ENCODE measurements at places on chromosomes 3 and 15.

GRCh38 chr3:28853830-28854229 lies 427.0 kb upstream of the RBMS3 start:
- peak; percentile 14 for DNase-seq

- DNase-seq = no peak
Measured at GRCh38 chr3:16319307-16319706, 54.3 kb downstream of the OXNAD1 start.

DNA sequence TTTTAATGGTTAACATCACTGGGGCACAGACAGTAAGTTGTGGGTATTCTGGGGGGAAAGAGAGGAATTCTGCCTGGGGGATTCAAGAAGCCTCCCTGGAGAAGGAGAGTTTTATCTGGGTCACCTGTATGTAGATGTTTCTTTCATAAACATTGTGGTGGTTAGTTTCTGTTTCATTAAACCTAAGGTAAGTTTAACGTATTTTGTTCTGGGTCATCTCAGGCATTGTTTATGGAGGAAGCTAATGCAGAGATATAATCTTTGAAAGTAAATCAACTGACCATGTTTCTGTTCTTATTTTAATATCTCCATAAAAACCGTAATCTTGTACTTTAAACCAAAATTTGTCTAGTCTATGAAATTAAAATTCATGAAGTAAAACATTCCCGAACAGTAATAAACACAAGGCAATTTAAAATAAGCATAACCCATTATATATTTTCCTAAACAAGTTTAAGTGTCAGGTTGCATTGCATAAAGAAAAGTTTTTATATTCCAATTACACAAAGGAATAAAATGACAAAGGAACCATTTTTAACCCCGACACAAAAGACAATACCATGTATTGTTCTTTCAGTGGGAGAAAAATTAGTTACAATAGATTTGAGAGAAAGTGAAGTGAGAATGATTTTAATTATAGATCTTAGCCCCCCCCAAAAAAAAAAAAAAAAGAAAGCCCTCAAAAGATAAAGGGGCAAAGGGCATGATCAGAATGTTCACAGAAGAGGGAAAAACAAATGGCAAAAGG lies 274.6 kb upstream of the TBL1XR1 start:
- DNase-seq = no peak

DNA sequence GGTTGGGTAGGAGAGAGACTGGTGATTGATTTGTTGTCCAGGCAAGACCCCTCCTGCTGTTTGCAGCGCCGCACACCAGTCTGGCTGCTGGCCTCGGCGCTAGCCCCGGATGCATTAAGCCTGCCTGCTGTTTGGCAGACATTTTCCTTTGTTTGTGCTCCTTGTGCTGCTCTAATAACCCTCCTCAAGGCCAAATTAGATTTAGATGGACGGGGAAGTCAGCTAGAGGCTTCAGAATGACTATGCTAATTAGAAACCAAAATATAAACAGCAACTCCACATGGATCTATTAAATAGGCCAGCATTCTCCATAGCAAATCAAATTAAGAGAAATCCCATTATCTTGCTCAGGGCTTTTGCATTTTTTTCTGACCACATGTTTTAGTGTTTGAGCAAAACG lies 445.2 kb downstream of the SQOR start:
- peak; percentile 4 for DNase-seq

DNA sequence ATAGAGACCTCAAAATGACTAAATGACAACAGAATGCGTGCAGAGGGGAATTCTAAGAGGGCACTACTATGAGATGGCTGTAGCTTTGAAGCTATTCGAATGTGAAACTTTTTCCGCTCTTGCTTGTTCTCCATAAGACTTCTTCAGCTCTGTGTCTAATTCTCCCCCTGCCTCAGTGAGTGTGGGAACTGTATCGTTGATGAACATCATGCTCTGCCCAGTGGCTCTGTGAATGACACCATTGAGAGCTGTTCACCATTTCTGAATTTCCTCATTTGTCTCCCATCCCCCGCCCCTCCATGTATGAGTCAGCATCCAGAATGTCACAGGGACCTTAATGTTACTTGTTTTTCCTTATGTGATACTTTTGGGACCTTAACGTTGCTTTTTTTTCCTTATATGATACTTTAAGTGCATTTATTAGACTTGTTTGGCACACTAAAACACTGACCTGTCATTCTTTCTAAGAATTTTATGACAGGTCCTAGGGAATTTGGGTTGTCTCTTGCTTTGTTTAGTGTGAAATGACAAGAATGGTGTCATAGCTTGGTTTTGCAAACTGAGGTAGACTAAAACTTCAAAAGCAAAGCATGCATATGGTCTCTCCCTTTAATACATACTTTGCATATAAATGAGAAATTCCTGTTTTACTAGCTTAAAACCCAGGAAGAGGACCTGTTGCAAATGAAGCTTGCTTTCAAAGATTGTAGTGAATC lies 99.6 kb downstream of the FNDC3B start:
- no peak for DNase-seq

DNA sequence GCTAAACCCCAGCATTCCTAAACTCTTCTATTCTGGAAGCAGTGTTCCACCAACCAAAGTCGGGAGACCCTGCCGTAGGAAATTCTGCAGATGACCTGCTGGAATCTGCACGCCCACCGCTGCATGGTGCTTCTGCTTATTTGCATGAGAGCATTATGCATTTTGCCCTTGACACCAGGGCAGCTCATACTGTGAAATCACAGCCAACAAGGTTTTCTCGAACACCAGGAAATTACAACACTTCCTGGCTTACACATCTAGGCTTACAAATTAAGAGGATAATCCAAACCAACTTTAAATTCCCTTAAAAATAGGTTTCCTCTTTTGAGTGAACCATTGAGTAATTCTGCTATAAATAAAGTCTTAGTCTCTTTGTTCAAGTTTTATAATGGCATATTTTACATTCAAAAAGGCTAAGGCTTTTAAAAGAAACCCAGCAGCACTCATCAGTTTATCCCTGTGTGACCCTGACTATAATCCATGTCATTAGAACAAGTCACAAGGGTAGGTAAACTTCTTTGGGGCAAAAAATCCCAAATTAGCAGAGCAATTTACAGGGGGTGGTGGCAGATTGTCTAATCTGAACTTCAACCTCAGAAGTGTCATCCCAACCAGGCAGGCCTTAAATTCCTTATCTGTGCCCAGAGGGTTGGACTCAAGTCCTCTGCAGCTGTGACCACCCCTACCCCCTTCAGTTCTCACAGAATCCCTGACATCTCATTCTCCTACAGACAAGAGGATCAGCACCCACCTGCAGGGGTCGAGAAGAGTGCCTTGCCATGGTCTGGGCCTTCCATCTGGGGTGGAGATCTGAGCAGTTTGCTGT lies 33.5 kb upstream of the RBP1 start:
- DNase-seq = peak; percentile 2

GRCh38 chr15:51342227-51342999 lies 958 bp downstream of the GLDN start:
- no peak for DNase-seq

DNA sequence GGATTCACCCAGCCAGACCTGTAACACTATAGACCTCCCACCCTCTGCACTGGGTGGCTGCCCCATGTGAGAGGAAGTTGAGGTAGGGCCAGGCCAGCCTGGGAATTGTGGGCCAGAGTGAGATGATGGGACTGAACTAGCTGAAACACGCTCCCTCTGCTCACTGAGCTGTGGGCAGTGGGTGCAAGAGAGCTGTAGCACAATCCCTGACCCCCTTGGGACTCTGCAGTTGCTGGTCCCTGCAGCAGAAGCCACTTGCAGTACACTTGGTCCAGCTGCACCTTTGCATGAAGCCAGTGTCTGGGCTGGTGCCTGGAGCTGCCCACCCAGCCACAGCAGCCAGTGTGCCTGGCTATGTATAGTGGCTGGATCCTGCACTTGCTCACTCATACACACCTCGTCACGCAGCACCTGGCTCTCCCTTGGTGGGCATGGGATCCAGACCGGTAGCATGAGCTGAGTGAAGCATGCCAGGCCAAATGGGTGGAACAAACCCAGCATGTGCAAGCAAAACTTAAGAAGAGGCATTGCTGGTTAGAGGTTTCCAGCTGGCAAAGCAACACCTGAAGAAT lies 805.7 kb upstream of the GBE1 start:
- no peak for DNase-seq

GRCh38 chr3:46627078-46627477 lies 14.8 kb downstream of the FAM240A start:
- no peak for DNase-seq

GRCh38 chr3:144229953-144230352 lies 258.3 kb downstream of the DIPK2A start:
- DNase-seq = no peak

- DNase-seq = peak; percentile 65
Measured at GRCh38 chr3:12870942-12871341, 29.6 kb upstream of the RPL32 start.

DNA sequence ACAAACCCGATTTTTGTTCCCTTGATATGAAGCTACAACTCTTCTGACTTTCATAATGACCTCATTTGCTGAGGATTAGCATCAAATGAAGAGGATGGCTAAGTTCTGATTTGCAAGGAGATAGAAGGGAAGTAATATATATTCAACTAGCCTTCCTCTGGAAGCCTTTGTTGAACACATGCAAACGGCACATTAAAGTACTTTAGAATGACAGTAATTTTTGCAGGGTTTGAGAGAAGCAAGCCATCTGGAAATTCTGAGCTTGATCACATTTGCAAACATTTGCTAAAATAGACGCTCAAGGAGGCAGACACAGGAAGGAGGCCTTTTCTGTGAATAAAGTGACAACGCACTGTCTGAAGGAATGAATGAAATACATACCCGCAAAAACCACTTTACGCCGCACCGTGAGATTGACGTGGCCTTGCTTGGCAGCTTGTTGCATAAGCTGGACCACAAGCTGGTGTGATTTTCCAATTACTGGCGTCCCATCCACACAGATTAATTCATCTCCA lies 657.2 kb downstream of the MAGI1 start:
- DNase-seq = no peak

- DNase-seq = no peak
Measured at GRCh38 chr3:160330109-160330508, 68.9 kb downstream of the IFT80 start.

DNA sequence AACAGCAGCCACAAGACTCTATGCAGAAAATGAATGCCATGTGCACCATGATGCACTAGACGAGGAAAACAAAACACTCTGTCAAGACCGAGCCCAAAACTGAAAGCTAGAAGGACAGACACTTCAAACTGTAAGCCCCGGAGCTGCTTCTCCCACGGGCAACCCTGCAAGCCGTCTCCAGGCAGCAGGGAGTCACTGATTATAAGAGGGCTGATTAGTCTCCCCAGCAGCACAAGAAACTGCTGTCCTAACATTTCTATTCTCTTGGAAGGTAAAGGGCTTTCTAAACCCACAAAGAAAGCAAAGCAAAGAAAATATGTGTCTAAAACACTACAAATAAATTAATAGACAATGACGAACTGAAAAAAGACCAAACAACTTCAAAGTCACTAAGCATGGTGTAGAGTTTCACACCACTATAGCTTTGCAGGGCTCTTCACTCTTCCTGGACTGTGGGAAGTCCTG lies 15.5 kb downstream of the TBC1D2B start:
- DNase-seq = peak; percentile 54

DNA sequence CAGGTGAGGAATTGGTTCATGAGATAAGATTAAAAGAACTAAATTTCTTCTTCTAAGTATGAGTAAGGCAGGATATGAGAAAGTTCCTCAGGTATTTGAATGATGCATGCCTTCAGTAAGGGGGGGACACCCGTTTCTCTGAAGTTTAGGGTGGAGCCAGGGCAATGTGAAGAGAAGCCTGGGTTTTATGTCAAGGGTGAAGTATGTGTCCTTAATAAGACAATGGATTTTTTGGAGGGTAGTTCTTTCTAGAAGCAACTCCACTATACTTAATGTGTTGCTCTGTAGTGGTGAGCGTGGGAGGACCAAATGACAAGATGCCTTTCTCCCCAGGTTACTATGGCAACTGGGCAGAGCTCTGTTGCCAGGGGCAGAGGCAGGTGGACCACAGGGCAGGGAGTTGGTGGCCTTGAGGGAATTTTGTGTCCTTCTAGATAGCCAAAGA lies 44.0 kb downstream of the PHLDB2 start:
- peak; percentile 86 for DNase-seq

GRCh38 chr3:150117076-150117475 lies 146.4 kb upstream of the PFN2 start:
- peak; percentile 50 for DNase-seq

GRCh38 chr3:179036626-179037300 lies 34.8 kb downstream of the ZMAT3 start:
- no peak for DNase-seq

GRCh38 chr3:52742418-52743041 lies 28.2 kb downstream of the NEK4 start:
- DNase-seq = peak; percentile 38

DNA sequence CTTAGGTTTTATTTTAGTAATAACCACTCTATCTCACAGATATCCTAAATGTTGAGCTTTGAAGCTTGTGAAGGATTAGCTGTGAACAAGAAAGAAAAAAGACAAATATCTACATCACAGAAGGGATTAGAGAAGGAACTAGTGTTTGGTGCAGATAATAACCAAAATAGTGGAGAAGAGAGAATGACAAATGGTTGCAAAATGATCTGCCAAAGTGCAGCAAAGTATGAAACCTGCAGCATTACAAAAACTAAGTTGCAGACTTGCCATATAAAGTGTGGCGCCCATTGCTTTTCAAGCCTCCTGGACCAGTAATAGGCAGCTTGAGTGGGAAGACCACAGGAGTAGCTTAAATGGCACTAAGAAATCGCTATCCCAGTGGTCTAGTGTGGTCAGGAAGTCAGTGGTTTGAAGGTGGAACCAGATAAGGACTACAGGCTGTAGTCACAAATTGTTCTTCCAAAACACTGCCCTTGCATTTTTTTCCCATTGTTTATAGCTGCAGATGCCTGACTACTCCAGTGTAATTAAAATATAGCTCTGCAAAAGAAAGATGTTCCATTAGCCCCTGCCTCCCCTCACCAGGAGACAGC lies 20.7 kb downstream of the TPM1 start:
- no peak for DNase-seq

- no peak for DNase-seq
Measured at GRCh38 chr3:12643010-12643380, 20.9 kb downstream of the RAF1 start.

DNA sequence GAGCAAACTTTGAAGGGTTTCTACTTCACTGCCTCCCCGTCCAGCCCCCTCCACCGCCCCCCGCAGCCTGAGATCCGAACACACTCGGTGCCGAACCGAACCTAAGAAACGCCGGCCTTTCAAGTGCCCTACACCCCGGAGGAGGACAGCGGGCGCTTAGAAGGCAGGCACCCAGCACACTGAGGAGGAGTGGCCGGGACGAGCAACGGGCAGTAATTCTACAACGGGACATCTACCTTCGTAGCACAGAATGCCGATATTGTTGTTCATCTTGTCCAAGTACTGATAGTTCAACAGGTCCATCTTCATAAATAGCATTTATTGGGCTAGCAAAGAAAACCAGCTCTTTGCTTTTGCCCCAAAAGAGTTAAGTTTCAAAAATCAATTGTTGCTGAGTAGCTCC lies 513 bp downstream of the VGLL4 start:
- peak; percentile 49 for DNase-seq

DNA sequence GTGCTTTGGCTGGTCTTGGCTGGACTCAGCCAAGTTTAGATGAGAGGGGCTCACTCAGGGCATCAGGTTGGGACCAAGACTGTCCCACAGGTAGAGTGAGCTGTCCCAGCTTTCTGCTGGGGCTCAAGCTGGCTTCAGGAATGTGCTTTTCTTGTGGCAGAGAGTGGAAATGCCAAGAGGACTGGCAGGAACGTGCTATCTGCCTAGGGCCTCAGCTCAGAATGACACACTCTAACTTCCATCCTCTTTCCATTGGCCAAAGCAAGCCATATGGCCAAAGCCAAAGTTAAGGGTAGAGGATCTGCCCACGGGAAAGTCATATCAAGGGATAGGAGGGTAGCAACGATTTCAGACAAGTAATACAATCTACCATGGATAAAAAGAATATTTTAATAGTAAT lies 178.8 kb downstream of the ABHD5 start:
- DNase-seq = no peak

- peak; percentile 11 for DNase-seq
Measured at GRCh38 chr3:134797057-134797740, 2.1 kb downstream of the EPHB1 start.

Measured in AG10803 (cell line).